ENCODE measurements at places on chromosomes 2 and 18.
A peak's percentile ranks its signal among the peaks of the same experiment; 100 is the strongest.

DNA sequence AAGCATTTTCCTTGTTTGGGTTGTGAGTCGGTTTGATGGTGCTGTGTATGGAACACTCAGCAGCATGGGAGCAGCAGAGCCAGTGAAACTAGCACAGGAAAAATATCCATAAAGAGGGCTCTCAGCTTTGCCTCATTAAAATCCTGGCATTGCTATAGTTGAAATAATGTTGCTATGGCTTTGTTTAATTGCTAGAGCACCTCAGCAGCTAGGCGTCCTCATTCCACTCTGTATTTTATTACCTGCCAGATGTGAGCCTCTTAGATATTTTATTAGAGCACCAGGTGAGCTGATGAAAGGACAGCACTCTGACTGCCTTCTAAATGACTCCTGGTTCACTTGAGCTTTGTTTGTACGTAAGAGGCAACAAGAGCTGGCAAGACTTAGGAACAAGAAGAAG lies 232.4 kb downstream of the MTX2 start:
- DNase-seq: no peak

DNA sequence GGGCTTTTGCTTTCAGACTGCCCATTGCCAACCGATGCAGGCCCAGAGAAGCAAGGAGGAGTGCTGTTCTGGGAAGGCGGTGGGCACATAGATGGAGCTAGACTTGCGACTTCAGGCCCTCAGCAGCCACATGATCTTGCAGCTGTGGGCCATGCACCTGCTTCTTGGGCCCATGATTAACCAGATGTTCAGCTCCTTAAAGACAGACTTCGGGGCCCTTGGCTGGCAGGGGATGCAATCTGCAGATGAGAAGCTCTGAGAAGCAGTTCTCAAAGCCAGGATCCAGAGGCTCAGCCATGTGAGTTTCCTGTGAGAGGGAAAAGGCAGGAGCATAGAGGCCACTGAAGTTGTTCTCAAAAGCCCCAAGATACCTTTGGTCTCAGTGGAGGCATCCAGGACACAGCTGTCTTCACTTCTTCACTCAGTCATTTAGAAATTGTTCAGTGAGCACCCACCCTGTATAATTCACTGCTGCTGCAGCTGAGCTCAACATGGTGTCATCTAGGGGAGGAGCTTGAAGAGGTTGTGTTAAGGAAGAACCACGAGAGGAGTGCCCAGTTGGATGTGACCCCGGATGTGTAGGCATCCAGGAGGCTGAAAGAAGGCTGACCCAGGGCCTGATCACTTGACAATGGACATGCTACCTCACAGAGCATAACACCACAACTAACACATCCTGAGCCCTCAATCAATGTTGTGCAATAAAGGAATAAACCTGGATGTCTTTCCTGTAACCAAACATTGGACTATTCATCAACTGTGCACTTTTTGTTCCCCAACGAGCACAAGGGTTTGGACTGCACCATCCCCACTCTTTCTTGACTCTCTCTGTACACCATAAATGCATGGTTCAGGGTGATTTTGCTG lies 44.7 kb upstream of the TMEM200C start:
- DNase-seq: no peak

DNA sequence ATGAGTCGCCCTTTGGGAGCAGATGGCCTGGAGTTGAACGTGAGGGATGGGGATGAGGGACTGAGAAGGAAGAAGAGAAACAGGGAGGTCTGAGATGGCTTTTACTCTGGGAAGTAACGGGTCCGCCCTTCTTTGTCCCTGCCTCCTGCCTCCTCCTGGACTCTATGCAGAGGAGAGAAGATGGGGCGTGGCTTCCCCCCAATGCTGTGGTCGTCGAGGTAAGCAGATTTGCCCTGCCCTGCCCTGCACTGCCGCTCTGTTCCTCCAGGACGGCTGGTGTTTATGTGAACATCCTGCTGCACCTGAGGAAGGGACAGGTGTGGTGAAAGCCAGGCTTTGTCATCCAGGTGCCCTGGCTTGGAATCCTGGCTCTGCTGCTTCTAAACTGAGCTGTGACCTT lies 13.5 kb upstream of the NTSR2 start:
- no peak for DNase-seq

GRCh38 chr2:203683932-203684556 lies 22.4 kb upstream of the CD28 start:
- peak; percentile 54 for DNase-seq

DNA sequence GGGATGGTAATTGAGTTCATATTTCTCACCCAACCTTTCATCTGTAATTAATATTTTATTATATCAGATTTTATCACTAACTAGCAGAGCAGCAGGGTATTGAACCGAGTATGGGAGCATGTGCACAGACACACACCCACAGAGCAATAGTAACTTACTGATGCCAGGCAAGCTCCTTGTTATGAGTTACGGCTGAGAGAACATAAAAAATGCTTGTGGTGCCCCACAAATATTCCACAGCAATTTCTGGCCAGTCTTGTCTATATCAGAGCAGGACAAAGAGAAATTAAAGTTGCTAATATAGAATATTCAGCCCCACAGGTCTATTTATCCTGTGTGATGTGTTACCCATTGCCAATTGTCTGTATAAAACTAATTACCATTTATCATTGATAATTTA lies 501.8 kb upstream of the RAB12 start:
- DNase-seq: no peak

GRCh38 chr2:10079266-10079869 lies 843 bp downstream of the CYS1 start:
- peak; percentile 59 for DNase-seq

GRCh38 chr2:142681952-142682351 lies 195.5 kb upstream of the KYNU start:
- DNase-seq: no peak

DNA sequence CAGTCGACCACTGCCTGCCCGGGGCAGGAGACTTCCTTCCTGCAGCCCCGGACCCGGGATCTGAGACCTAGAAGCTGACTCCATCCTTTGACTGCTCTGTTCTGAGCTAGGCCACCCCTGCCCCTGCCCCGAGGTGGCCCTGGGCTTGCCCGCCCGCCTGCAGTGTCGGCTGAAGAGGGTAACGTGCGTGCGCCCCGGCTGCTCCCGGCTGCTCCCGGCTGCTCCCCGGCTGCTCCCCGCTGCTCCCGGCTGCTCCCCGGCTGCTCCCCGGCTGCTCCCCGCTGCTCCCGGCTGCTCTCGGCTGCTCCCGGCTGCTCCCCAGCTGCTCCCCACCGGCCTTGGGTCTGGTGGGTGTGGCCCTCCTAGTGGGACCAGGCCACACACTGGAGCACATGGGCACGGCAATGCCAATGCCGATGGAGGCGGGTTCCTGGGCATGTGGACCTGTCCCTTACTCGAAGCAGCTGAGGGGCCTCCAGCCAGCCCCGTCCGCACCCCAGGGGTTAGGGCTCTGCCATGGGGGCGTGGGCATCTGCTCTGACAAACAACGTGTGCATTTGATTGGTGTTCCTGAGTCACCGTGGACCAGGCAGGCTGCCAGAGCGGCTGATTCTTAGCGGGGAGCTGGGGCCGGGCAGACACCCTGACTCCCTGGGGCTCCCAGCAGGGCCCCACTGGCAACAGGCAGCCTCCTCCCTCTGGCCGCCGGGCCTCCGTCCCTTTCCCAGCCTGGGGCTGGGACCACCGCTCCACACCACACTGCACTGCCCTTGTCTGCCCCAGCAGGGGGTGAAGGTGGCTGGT lies 2.0 kb upstream of the GAL3ST2 start:
- DNase-seq: peak; percentile 97

DNA sequence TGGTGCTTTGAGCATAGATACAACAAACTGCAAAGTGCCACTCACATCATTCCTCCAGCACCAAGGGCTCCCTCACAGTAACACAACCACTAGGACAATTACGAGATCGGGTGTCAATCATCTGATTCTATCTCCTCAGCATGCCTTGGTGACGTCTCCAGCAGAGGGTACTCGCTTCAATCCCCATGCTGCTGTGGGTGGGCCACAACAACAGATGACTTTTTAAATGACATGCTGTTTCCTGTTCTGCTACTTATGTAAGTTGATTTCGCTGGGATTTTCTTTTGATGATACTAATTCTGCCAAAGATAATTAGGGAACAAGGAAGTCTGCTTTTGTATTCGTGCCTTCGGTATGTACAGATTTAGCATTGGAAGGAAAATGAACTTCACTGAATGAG lies 1113.0 kb downstream of the BCL11A start:
- no peak for DNase-seq

DNA sequence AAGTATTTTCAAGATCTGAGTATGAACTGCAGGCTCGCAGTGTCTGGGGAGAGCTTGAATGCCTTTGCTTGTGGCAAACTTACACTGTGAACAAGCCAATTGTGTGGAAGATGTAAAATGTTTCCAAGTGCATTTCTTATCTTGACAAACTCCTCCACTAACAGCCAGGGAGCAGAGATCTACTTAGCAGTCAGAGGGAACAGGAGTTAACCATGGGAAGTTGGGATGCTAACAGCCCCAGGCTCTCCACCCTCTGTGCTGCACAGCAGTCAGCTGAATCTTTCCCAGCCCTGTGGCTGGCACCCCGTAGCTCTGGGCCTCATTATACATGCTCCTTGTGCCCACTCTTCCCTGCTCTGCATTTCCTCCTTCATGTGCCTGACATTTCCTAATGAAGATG lies 450.2 kb downstream of the TSN start:
- no peak for DNase-seq

DNA sequence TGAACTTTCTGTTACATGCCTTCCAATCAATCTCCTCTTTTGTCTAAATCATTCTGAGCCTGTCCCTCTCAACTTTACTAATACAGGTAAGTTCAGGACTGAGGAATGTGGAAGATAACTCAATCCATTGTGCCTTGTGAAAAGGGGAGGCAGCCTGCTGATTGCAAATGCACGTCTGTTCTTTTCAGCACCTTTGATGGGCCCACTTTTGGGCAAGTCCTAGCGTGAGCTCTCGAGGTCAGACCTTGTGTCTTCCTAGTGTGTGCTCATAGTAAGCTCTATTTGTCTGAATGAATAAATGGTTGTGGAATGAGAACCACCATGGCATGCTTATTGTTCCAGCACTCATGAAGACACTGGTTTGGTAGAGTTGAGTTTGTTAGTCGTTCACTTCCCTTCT lies 50.4 kb upstream of the REL start:
- DNase-seq: no peak

- DNase-seq: no peak
These were observed 84.2 kb downstream of the TGFA start for GRCh38 chr2:70469435-70469834.

GRCh38 chr18:2958819-2959298 lies 54.1 kb downstream of the LPIN2 start:
- DNase-seq: no peak

GRCh38 chr2:130393318-130393910 lies 37.6 kb downstream of the PTPN18 start:
- peak; percentile 38 for DNase-seq

- DNase-seq: no peak
These were observed 32.7 kb downstream of the CELF4 start for GRCh38 chr18:37532917-37533316.

- DNase-seq: no peak
These were observed 3.6 kb upstream of the RNF144A start for GRCh38 chr2:6913415-6914157.

DNA sequence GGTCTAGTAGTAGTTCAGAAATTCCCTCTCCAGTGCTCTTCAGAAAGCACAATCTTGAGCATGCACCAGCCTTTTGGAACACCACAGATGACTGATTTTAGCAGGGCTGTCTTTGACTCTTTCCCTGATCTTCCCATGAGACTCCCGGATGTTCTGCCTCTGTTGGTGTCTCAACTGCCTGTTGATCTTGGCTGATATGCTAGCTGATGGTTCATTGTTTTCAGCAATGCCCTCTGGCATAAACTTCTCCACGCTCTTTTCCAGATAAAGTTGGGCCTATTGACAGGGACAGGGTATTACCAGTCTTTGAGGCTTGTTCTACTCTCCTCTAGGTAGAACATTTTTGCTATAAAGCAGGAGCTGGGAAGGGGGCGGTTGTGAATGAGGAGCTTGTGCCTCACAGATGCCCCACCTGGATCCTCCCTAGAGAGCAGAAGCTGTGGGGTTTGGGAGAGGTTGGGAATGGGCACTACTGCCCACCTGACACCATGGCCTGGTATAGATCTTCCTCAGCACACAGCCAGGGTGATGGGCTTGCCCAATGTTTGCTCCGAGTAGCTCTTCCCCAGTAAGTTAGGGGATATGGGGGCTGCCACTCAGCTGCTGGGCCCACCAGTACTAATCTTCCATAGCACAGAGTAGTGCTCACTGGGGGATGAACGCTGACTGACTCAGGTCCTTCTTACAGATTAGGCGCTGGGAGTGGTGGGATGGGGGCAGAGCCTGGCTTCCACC lies 111.3 kb downstream of the PTGR3 start:
- DNase-seq: no peak
